ENCODE measurements at places on chromosomes 12 and 14. TPM values are rescaled to one million over a fixed set of nuclear protein-coding genes. Genes with fewer than 3 reads are reported as not detected.

The AQP5 gene
- total RNA-seq, result not detected

The CRIP2 gene
- 154 TPM for total RNA-seq

The FMNL3 gene
- 27.7 TPM for total RNA-seq

The C12orf54 gene
- not detected for total RNA-seq

The TAS2R7 gene
- not detected for total RNA-seq

The CMA1 gene
- total RNA-seq, result not detected

The TAS2R50 gene
- 1.6 TPM for total RNA-seq

- DNase-seq, result no peak
These were observed 5.9 kb downstream of the RASSF3 start for GRCh38 chr12:64616201-64616600.

GRCh38 chr12:15754233-15754632, 35.0 kb downstream of the EPS8 start:
- DNase-seq, result no peak

DNA sequence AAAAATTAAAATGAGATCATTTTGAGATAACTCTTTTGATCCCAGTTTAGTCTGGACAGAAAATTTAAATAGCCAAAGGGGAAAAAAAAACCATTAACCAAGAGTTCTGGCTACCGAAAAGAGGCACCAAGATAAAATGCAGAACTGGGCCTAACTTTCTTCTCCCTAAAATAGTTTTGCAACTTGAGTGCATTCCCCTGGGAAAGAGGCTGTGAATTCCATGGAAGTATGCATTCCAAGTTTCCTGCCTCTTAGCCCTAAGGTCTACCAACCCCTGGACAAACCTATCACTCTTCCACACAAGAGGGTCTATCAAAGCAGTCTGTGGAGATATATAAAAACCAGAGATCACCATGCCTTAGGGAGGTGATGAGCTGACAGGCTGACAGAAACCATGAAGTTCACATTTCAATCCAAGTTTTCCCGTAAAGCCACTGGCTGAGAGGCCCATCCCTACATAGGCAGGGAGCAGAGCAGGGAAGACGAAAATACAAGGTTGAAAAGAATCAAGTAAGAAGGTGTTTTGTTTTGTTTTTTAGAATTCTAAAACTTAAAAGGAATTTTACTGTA, 33.8 kb downstream of the DCP1B start:
- DNase-seq, result no peak

DNA sequence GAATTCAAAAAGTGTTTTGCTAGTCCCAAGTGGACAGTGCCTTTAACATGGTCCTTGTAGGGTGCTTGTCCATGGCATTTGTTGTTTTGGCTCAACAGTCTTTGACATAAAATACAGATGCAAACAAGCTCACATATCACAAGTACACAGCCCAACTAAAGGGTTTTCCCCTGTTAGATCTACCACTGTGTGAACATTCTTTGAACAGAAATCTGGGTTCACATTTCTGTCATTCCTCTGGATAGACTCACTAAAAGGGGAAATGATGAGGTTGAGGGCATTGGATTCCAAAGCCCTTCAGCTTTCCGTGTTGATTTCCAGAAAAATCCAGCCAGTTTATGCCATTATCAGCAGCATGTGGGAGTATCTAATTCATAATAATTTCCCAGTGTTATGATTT, 54.1 kb downstream of the EP400 start:
- DNase-seq, result no peak

DNA sequence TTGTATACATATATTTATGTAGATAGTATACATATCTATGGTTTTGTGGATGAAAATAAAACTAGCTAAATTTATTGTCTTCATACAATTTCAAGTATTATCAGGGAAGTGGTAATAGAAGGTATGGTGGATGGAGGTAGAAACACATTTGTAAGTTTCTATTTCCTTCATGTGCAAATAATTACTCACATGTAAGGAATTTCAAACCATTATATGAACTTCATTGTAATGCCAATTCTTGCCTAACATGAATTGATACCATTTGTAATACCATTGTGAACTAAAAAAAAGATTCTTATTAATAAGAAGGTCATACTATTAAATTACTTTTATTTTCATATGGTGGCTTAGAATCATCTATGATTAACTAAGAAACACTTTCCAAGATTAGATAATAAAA, 20.1 kb upstream of the PPFIA2 start:
- no peak for DNase-seq

DNA sequence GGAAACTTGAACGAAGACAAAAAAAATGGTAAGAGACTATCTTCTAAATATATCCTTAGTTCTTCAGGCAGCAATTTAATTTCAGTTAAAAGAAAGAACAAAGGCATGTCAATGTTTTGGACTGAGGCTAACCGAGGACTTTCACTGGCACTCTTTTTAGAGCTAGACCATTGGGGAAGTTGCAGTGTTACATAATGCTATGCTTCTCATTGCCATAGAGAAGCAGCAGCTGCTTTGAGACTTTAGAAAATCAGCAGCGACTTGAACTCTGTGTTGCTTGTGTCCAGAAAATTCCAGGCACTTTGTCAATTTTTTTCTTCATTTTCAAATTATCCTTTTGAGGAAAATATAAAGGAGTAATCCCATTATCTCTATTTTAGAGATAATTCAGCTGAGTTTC, 964.2 kb downstream of the NRXN3 start:
- no peak for DNase-seq

DNA sequence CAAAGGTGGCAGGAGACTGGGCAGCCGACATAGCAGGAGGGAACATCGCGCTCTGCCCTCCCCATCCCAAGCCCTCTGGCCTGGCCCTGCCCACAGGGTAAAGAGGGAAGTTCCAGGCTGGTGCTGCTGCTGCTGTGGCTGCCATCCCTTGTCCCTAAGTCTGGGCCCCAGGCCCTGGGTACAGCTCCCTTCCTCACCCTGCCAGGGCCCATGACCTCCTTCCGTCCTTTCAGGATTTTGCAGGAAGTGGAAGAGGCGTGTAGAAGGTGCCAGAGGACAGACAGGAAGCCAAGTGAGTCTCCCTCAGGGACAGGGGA, 14.7 kb upstream of the NCOR2 start:
- DNase-seq, result no peak

- no peak for DNase-seq
These were observed 665.7 kb upstream of the TBX3 start for GRCh38 chr12:115349711-115350110.

DNA sequence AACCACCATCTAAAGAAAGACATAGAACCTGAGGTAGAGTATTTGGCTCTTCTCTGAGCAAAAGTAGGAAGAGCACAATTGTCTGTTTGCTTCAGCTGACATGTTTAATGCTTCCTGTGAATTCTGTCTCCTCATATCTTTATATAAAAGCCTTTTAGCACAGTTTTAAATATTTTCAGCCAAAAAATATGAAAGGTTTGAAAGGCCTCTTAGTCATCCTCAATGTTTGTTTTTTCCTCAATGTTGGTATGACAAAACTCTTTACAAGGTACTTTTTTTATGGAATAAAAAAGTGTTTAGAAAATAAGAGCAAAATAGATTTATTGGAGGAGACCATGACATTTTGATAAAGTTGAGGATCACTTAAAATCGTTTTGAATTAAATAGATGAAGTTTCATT, 360.9 kb downstream of the NAV3 start:
- DNase-seq, result no peak

GRCh38 chr14:81235096-81235495, 14.3 kb upstream of the GTF2A1 start:
- DNase-seq, result no peak

DNA sequence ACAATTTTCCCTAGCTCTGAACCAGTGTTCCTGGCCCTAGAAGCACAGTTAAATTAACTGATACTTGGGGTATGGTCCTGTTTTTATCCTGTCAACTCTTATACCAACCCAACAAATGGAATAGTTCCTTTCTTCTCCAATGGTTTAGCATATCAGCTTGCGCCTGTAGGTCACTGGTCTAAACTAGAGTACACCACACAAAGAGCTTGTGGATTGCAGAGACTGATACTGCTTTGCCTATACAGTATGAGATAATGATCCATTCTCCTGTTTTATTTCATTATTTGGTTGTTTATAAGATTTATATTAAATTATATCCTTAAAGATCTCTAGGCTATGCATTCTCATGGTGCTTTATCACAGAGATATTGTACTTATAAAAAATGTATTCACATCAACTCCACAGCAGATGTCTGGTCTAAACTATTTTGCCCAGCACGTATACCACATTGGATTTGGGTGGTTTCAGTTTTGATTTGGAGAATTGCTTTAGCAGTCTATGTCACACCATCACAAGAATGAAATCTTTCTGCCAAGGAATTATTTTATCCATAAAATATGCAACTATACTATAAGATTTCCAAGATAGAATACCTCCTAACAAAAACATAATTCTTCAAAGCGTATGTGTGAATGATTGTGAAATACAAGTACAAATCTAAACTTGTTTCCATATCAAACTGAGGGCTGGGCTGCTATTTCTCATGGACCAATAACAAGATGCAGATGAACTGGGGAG, 142.1 kb downstream of the SLC16A7 start:
- DNase-seq, result no peak

GRCh38 chr12:76399040-76399439, 50.8 kb upstream of the BBS10 start:
- no peak for DNase-seq

Data from A673 (cell line).